ENCODE measurements at places on chromosomes 11 and 22.

DNA sequence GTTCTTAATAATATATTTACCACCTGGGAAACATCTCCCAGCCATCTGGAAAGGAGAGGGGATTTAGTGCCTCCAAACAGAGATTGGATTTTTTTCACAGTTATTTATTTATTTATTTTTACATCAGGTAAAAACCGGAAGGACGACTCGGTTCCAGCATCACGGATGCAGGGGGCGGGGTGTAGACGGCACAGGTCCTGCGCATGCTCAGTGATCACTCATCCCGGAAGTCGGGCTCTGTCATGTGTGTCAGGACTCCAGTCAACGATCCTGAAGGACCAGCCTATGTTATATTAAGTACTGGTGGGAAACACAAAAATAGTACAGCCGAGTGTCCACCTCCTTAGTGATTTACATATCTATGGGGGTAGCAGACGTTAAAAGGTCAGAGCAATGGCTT lies 467.6 kb downstream of the NTM start:
- no peak for DNase-seq

DNA sequence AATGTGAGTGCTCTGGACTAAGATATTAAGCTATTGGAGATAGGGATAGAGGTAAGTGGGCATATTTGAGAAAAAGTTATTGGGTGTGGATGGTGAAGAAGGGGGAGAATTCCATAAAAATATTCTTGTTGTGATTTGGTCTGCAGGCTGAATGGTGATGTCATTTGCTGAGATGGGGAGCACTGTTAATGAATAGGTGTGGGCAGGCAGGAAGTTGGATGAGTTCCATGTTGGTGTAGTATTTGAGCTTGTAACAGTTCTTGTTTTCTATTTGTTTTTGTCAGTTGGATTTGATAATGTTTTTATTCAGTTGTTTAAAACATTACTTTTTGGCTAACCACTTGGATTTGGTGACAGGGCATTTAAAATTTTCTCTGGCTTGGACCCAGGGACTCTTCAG lies 168.8 kb downstream of the C11orf87 start:
- no peak for DNase-seq

GRCh38 chr22:26669060-26669481 lies 11.7 kb downstream of the MIAT start:
- no peak for DNase-seq

DNA sequence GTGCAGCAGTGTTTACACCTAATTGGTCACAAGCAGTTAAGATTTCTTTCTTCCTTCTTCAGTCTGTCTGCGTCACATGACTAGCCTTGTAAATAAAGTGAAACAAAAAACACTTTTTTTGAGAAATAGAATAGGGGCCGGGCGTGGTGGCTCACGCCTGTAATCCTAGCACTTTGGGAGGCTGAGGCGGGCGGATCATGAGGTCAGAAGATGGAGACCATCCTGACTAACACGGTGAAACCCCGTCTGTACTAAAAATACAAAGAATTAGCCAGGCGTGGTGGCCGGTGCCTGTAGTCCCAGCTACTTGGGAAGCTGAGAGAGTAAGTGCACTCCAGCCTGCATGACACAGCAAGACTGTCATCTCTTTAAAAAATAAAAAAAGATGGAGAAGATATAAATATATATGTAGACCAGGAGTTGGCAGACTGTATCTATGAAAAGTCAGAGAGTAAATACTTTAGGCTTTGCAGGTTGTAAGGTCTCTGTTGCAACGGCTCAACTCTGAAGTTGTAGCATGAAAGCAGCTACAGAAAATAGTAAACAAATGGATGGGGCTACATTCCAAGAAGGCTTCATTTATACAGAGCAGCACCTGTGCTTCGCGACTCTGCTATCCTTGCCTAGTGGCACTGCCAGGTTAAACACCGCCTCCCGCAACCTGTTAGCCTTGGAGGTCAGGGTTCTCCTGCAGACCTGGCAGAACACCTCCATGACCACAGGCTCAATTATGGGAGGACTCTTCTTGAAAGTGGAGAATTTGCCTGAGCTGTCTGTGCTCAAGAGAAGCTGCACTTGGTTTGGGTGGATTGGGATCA lies 55.9 kb downstream of the PPP6R2 start:
- no peak for DNase-seq

GRCh38 chr11:95829580-95830259 lies 39.4 kb downstream of the CEP57 start:
- no peak for DNase-seq

Measured in stimulated activated CD8-positive, alpha-beta memory T cell treated with anti-CD3 and anti-CD28 coated beads, Interleukin-15, amount 100 ng/mL, for 4 hours (primary cell).